WTC11 (cell line): ENCODE measurements at places on chromosomes 4 and X. TPM values are rescaled to one million over a fixed set of nuclear protein-coding genes. Genes with fewer than 3 reads are reported as not detected.
A peak's percentile ranks its signal among the peaks of the same experiment; 100 is the strongest.

The TMPRSS11B gene
- not detected in 3 replicates for total RNA-seq

The PPM1K gene
- 13.4 to 17.0 TPM (median 14.1 TPM) in 3 replicates for total RNA-seq

The MMRN1 gene
- 0.05 to 0.07 TPM in 2 of 3 replicates, not detected in the other for total RNA-seq

The EPGN gene
- not detected in 3 replicates for total RNA-seq

DNA sequence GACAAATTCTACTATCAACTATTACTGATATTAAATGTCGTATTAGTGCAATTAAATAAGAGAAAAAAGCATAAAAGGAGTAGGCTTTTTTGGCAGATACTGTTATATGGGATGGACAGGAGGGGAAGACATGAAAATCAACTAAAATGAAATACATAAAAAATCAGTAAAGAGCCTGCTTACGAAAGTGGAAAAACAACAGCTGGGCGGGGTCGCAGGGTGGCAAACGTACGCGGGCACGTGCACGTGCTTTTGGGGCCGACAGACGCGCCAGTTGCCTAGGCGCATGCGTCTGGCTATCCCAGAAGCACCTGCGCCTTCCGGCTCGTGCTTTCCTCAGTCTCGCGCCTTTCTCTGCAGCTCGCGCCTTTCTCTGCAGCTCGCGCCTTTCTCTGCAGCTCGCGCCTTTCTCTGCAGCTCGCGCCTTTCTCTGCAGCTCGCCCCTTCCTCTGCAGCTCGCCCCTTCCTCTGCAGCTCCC, at the start of gene YY2:
Gene YY2 (plus strand): TSS at position 51 of the 479 bp plus-strand sequence. CDS start 498 bp downstream, outside the sequence.
- H3K4me1 ChIP-seq, result no peaks in the 10 kb centered on the region
- H3K4me3 ChIP-seq, result no peak within 1 kb of the TSS
- H3K36me3 ChIP-seq, result peaks cover 5% of the 10 kb centered on the region; the same call in 1 of the 2 replicates
- no peak for DNase-seq

DNA sequence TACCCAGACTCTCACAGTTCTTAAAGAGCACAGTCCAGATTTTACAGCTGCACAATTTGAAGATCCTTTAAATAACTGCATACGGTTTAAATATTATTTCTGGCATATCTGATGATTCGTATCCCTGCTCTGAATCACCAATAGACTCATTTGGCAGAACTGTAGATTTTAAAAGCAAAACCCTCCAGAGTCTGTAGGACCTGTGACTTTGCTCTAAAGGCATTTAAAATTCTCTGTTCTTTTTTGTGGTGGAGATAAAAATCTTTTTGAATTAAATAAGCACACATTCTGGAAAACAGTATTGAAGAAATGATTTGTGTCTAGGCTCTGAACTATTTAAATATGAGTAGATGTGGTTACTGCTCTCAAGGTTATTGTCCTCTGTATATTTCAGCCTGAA, 246.2 kb upstream of the PITX2 start:
- H3K27me3 ChIP-seq, result no peaks in the 10 kb centered on the region
- no peaks in the 10 kb centered on the region for H3K36me3 ChIP-seq
- no peak for DNase-seq
- no peak overlapping the region for H3K27ac ChIP-seq
- no peak overlapping the region for H3K4me3 ChIP-seq

GRCh38 chrX:20681683-20682082, 415.0 kb upstream of the RPS6KA3 start:
- H3K4me3 ChIP-seq, result no peak overlapping the region
- H3K36me3 ChIP-seq, result no peaks in the 10 kb centered on the region
- no peak for DNase-seq
- no peaks in the 10 kb centered on the region for H3K27me3 ChIP-seq

- H3K36me3 ChIP-seq, result 0 out of 2 replicates have a peak, but pooled peaks cover 4% of the 10 kb centered on the region
- H3K4me1 ChIP-seq, result peaks cover 36% of the 10 kb centered on the region
- no peak for DNase-seq
- H3K27me3 ChIP-seq, result no peaks in the 10 kb centered on the region
- no peak overlapping the region for H3K4me3 ChIP-seq
- H3K27ac ChIP-seq, result no peak overlapping the region
Measured at GRCh38 chrX:24285082-24285481, 28.8 kb downstream of the SUPT20HL2 start.

DNA sequence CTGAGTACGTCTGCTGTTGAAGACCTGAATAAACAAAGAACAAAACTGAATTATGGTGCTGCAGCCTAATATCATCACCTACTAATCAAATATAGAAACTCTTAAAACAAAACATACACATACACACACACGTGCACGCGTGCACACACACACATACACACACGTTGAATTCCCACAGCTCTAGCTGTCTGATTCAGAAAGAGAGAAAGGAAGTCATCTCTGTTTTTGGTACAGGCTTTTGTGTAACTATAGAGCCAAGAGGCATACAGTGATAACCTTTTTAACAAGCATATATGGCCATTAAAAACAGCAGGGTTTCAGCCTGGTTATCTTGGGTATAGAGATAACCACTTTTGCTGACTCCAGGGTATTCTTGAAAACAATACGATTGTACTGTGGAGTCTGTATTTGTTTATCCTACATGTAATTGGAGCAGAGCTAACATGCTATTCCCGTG, 823.2 kb downstream of the CCSER1 start:
- H3K27me3 ChIP-seq, result no peaks in the 10 kb centered on the region
- H3K36me3 ChIP-seq, result no peaks in the 10 kb centered on the region
- no peak overlapping the region for H3K27ac ChIP-seq

- peaks cover 19% of the 10 kb centered on the region for H3K4me1 ChIP-seq
- H3K27ac ChIP-seq, result peak overlapping the region; percentile 35; the same call in 1 of the 2 replicates
- no peak overlapping the region for H3K4me3 ChIP-seq
- no peaks in the 10 kb centered on the region for H3K27me3 ChIP-seq
- no peak for DNase-seq
- no peaks in the 10 kb centered on the region for H3K36me3 ChIP-seq
Measured at GRCh38 chr4:108917255-108917654, 154.4 kb upstream of the ETNPPL start.

DNA sequence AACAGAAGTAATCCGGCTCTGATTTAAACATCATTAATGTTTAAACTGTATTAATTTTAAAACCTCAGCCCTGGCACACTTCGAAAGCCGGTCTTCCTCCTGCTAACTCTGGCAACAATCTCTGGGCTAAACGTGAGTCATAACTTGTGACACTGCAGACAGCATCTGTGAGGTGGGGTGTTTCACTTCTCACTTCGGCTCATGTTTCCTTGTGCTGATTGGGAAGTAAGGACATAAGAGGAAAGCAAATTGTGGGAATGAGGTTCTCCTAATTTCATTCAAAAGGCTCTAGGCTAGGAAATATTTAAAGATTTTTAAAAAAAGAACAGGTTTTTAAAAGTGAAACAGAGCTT, 139.9 kb upstream of the USP9X start:
- DNase-seq, result no peak
- H3K27me3 ChIP-seq, result no peaks in the 10 kb centered on the region; the same call in 1 of the 2 replicates
- H3K4me1 ChIP-seq, result peaks cover 18% of the 10 kb centered on the region
- peak overlapping the region; percentile 73 for H3K27ac ChIP-seq
- peaks cover 9% of the 10 kb centered on the region for H3K36me3 ChIP-seq

DNA sequence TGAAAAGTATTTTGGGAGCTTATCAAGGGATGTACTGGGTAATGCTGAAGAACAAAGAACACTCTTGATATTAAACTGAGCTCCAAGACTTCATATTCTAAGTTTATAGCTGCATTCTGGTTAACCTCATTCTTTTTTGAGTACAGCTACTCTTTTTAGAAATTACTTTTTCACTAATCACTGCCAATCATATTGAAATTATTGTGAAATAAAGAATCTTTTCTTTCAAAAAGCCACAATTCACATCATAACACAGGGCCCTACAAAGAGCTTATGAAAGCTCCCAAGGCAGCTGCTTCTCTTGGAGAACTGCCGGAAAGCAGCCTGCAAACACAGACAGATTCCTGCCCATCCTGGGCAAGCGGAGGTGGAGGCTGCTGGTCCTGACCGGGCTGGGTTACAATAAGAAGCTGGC, 121.4 kb downstream of the RNF150 start:
- no peaks in the 10 kb centered on the region for H3K4me1 ChIP-seq
- no peak for DNase-seq
- peaks cover 10% of the 10 kb centered on the region for H3K36me3 ChIP-seq
- no peak overlapping the region for H3K27ac ChIP-seq
- no peak overlapping the region for H3K4me3 ChIP-seq

- H3K4me3 ChIP-seq, result no peak overlapping the region
- no peak overlapping the region for H3K27ac ChIP-seq
- H3K4me1 ChIP-seq, result peaks cover 10% of the 10 kb centered on the region
- no peaks in the 10 kb centered on the region for H3K27me3 ChIP-seq
Measured at GRCh38 chr4:119314356-119314755, 7.6 kb downstream of the FABP2 start.
